ENCODE measurements at places on chromosomes 12 and 14.
A peak's percentile ranks its signal among the peaks of the same experiment; 100 is the strongest.

GRCh38 chr14:69137416-69137815 is 15.5 kb downstream of the DCAF5 start:
- no peak for DNase-seq

DNA sequence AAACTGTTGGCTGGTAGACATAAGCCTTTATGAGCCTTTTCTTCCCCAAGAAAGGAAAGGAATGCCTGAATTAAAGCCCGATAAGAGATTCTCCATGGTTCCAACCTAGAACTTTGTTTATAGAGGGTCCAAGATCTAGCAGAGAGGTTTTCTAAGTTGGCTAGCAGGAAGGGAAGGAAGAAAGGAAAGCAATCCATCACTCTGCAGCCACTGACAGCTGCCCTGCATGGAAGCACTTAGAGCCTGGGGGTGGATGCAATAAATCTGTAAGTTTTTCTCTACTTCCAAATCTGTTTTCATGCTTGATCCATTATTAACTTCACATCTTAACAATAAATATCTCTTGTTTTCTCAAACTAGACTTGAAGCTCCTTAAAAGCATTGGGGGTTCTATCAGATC is 224.4 kb downstream of the KSR2 start:
- no peak for DNase-seq

DNA sequence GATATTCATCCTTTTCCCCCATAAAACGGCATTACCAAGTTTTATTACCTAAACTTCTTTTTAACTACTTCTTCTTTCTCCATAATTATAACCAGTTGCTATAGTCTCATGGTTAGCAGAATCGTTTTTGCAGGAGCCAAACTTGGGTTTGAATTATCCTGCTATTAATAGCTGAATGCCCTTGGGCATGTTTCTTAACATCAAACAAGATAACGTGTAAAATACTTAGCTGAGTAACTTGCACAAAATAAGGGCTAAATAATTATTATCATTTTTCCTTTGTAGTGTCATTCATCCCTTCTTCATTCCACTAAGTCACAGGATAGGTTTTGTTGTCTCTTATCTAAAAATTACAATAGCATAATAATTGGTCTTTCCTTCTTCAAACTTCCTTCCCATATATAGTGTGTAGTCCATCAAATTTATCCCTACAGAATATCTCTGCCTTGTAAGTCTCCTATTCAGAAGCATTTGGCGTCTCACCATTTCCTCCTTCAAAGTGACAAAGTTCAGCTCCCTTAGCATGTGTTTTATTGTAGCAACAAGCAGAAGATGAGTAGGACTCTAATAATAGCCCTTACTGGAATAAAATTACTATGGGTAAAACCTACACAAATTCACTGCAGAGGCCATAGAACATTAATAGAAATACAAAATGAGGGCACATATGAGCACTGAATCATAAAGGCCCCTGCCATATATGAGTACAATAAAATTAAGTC is 63.8 kb downstream of the FAR2 start:
- no peak for DNase-seq

GRCh38 chr14:71751264-71751663 is 181.0 kb upstream of the RGS6 start:
- no peak for DNase-seq

- no peak for DNase-seq
Measured at GRCh38 chr14:20679907-20680306, 4.5 kb upstream of the RNASE4 start.

DNA sequence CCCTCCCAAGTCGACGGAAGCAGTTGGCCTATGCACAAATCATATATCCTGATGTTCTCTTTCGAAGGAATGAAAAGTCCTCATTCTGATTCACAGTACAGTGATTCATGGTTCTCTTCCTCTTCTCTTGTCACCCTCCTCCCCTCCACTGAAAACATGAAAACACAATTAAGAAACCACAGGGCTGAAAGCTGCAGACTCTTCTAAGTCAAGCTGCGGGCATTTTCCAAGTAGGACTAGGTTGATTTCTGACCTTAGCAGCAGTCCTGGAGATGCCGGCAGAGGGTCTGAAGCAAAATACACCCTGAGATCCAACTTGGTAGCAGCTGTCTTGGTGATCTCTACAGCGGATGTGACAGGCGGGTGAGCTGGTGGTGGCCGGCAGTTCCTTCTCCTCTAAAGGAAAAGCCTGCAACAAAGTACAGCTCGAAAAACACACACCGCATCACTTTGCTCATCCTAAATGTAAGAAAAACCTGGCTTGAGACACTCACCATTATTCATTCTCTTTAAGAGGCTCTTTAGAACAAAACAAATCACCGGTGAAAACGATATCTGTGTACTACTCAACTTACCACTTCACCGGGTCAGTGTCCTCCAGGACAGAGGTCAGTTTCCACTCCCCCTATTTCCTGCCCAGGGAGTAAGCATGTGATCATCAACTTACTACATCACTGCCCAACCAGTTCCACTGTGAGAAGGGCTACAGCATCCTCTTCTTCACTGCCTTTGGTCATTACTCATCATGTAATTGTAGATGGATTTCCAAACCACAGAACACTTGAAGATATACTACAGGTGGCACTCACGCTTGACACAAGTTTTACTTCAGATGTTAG is 6.0 kb downstream of the TMCC3 start:
- peak; percentile 26 for DNase-seq

DNA sequence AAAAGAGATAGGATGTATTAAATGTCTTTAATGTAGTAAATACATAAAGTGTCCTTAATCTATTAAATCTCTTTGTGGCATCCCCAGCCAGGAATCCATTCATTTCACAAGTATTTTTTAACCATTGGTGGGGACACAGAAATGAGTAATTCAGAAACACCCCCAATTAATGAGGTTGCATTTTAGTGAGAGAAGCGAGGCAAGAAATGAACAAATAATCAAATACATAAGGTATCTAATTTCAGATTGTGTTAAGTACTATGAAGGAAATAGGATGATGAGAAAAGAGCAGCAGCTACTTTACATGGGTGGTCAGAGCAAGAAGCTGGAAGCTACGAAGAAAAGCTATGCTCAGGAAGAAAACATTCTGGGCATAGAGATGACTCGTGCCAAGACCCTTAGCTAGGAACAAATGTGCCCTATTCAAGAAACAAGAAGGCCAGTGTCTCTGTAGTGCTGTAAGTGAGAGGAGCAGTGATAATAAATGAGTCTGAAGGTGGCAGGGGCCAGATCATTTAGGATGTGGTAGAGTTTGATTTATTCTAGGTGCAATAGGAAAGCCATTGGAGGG is 60.5 kb upstream of the IGF1 start:
- no peak for DNase-seq

GRCh38 chr12:121069206-121069605 is 30.2 kb upstream of the OASL start:
- DNase-seq = no peak

DNA sequence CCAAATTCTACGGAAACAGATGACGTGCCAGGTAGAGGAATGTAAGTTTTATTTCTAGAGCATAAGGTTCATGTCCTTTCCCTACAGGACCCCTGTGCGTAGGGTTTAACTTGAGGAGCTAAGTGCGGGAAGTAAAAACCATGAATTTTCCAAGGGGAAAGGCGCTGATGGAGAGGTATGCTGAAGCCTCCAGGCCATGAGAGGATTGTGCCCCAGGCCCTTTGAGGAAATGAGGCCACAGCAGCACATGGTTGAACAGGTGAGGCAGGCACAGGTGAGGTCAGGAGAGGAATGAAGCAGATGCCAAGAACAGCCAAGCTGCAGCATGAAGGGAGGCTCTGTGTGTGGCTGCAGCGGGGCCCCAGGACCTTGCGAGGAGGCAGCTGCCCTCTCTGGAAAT is 14.7 kb downstream of the ESRRB start:
- DNase-seq = no peak

DNA sequence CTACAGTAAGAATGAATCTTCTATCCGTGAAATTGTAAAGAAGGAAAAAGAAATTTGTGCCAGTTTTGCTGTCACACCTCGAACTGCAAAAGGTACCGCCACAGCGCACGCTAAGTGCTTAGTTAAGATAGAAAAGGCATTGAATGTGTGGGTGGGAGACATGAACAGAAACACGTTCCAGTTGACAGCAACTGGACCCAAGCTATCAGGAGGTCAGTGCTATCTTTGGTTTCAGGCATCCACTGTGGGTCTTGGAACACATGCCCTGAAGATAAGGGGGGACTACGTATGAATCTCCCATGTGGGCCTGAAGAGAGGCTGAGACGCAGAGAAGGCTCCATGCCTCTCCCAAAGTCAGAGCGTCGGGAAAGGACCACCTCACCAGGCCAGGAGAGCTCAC is 9.8 kb downstream of the IFFO1 start:
- no peak for DNase-seq

DNA sequence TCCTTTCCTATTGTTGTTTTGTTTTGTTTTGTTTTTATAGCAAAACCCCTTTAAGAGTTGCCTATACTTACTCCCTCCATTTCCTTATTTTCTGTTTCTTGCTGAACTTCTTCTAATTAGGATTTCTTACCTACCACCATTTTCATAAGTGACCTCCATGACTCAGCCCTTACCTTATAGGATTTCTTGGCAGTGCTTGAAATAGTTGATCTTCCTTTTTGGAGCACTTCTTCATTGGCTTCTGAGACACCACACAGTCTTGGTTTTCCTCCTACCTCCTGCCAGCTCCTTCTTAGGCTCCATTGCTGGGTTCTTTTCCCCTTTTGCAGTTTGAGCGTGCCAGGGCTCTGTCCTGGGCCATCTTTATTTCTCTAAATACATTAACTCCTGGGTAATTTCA is 23.4 kb upstream of the EID3 start:
- DNase-seq = no peak

GRCh38 chr12:103105971-103106597 is 148.6 kb downstream of the ASCL1 start:
- no peak for DNase-seq

GRCh38 chr12:129231491-129231890 is 378.2 kb downstream of the GLT1D1 start:
- no peak for DNase-seq

DNA sequence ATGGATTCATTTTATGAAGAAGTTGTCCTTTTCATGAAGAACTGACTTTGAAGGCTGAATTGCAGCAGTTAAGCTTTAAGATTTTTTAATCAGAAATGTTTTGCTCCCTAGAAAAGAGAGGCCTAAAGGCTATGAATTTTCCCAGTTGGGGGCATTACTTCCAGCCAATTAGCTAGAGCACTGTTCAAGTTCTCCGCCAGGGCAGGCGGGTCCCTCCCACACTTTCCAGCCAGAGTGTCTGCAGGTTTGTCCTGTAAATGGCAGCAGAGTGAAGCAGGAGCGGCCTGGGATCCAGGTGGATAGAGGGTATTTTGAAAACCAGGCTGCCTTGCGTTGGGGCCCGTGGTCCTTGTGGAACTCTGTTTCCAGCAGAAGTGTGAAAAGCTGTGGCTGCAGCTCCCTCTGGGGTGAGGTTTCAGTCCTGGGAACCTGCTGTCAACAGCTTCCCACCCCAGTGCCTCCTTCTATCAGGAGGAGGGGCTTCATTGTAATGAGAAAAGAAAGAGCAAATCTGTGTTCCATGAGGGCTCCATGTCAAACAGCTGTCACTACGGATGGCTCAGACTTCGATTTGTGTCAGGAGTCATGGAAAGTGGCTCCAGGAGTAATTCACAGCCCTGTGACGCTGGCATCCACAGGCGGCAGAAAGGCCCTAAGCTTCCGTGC is 210.7 kb upstream of the TMEM132C start:
- no peak for DNase-seq

DNA sequence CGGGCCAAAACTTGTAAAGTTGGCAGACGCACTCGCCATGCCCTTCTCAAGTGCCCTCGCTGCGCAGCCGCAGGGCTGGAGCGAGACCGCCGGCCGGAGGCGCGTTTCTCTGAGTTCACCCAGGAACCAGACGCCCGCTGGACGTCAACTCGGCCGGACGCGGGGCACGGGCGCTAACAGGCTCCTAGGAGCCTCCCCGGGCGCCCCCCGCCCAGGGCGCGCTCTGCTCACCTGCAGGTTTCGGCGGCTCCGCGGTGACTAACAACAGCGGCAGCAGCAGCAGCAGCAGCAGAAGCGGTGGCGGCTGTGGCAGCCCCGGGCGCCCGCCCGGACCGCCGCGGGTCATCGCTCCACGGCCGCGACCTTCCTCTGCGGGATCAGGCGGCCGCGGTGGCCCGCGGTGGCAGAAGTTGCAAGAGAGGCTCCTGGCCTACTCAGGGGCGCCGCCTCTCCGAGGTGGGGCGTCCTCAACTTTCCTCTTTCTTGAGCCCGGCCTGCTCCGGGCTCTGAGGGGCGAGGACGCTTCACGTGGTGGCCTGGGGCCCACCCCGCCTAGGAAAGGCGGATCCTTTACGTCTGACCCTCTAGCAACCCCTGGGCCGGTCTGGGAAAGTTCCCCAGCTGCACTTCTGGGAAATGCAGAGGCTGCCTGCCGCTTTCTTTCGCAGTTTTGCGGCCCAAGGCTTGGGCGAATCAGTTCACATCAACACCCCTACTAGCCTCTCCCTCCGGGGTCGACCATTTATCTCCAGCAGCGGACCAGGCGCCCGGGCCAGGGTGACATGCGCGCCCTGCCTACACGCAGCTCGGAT is at the start of gene PLBD1:
Gene PLBD1 (minus strand): TSS at position 533 of the 812 bp plus-strand sequence. CDS start 187 bp downstream, at position 346.
- DNase-seq = no peak

GRCh38 chr12:91877456-91878235 is 268.0 kb downstream of the BTG1 start:
- DNase-seq = no peak

DNA sequence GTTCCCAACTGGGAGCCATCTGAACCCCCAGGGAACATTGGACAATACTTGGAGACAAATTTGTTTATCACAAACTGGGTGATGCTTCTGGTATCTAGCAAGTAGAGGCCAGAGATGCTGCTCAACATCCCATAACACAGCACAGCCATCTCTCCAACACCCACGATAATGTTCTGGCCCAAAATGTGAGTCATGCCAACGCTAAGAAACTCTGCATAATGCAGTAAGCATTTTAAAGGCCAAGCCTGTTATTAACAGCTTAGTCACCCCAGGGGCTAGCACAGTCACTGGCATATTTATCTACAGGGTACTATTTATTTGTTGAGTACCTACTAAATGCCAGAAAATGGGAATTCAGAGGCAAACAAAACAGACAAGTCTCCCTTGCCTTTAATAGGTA is 873.1 kb upstream of the TMEM132C start:
- DNase-seq = no peak

DNA sequence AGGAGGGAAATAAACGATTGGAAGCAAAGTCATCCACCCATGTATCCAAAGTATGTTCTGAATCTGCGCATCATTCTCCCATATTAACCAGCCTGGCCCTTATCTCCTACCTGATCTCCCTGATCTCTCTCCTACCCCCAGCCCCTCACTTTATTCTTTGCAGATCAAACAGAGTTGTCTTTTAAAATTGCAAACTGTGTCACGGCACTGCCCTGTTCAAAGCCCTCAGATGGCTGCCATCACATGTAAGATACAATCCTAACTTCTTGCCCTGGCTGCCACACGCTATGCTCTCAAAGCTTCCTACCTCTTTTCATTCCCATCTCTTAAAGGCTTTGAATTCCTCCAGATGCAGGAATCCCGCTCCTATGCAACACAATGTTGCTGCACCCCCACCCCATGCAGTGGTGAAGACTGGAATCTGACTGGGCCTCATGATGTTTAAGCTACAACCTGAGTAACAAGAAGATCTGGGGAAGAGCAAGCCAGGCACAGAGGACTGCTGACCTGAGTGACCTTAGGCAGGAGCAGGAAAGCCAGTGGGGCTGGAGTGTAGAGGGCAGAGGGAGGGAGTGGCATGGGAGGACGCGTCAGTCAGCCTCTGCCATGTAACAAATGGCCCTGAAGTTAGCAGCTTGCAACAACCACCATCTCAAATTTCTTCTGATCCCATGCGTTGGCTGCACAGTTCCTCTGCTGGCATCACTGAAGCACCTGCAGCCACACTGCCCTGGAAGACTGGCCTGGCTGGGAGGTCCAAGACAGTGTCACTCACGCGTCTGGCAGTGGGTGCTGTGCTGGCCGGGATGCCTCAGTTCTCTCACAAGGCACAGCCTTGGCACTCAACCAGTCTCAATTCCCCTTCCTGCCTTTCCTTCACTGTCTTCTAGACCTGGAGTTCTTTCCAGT is 382.8 kb downstream of the BCL11B start:
- DNase-seq = no peak
